ENCODE measurements at places on chromosomes 2 and 18.

GRCh38 chr18:21096760-21097159 is 14.9 kb downstream of the ROCK1 start:
- DNase-seq: no peak

GRCh38 chr2:42492691-42493467 is 903 bp downstream of the KCNG3 start:
- peak; percentile 24 for DNase-seq

- no peak for DNase-seq
Measured at GRCh38 chr2:19312949-19313348, 45.5 kb downstream of the OSR1 start.

DNA sequence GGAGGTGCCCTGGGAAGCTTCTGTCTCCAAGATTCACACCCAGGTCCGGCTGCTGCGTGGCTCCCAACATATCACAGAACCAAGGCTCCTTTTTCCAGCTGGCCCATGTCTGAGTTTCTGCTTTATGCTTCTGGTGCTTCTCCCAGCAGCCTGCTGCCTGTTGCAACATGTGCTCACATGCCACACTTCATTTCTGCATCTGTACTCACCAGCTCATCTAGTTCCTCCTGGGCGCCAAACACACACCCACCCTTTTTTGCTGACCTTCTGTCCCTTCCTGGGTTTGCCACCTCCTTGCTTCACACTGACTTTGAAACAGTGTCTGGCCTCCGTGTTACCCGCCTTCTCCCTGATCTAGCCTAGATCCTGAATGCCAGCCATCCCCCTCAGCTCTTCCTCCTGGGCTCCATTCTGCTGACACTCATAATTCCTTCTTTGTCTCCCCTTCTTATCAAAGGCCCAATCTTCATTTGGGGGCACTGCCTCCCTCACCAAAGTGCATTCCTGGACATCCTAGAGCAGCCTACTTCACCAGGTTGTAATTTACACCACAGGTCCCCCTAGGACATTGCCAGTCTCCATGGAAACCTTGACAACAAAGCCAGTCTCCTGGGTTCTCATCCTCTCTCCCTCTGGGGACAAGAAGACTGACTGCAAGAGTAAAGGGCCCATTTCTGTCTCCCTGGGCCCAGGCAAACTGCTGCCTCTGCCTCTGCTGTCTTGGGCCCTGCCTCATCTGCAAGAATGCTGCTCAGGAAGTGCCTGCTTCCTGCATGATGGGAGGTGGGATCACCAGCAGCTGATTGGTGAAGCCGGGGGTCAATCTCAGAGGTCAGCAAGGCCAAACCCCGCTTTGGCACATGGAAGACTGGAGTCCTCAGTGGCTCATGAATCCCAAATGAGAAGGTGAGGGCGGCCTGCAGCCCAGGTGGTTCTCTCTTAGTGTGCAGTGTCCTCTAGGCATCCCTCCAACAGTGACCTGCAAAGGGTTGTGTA is 13.9 kb upstream of the PROM2 start:
- no peak for DNase-seq

GRCh38 chr18:225745-226144 is 42.1 kb downstream of the THOC1 start:
- DNase-seq: no peak

GRCh38 chr2:214730248-214730647 is 79.2 kb downstream of the BARD1 start:
- no peak for DNase-seq

DNA sequence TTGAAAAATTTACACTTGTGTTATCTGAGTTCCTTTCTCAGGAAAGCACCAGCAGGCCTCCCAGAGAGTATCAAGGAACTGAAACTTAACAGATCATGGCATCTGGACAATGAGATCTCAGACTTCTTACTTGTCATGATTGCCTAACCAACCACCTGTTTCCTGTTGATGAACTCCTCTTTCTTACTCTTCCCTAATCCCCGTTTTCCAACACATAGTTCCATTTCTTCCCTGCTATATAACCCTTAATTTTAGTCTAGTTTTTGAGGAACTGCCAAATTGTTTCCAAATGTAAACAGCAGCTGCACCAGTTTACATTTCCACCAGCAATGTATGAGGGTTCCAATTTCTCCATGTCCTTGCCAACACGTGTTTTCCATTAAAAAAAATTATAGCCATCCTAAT is 6.1 kb upstream of the FAM171B start:
- DNase-seq: no peak

DNA sequence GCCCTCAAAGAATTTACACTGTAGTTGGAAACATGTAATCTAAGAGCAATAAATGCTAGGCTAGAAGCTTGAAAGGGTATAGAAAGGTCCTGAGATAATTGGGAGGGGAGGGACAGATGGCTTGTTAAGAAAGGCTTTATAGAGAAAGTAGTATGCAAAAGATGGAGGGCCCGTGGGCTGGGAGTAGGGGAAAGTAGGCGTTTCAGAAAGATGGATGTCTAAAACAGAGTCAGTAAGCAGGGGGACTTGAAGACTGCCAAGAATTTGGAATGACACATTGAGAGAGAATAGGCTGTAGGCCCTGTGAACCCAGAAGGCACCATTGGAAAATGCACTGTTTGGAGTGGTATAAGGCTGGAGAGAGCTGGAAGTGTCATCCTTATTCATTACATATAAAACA is 822 bp downstream of the PSMG2 start:
- DNase-seq: peak; percentile 14

- DNase-seq: no peak
Measured at GRCh38 chr2:171407030-171407675, 26.6 kb downstream of the METTL8 start.

Measured in activated naive CD4-positive, alpha-beta T cell treated with Interleukin-2 at 50 U/mL for 16 hours (primary cell).